Motor neuron (in vitro differentiated cells): ENCODE measurements at places on chromosomes 5 and 9. TPM values are rescaled to one million over a fixed set of nuclear protein-coding genes. Genes with fewer than 3 reads are reported as not detected.
A peak's percentile ranks its signal among the peaks of the same experiment; 100 is the strongest.

DNA sequence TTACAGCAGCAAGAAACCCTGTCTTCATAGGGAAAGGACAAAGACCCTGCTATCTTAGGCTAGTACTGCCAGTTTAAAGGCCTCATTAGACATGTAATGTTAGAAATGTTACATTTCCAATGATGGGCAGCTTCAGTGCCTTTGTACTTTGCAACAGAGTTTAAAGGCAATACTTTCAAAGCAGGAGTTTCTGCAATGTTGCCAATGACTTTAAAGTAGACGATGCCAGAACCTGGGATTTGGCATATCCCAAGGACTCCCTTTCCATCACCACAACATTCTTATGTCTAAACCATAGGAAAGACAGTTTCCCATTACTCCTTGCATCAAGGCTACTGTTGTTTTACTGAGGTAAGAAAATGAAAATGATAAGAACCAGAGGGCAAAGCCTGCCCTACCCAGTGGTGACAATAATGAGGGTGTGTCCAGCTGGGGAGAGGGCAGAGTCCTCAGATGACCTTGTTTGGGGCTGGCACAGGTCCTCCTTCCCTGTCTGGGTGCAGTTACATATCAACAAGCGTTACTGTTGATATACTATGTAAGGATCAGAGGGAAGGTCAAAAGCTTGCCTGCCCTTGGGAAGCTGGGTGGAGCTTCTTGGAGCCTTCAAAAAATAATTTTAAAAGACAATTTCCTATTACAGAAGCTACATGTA, 27.5 kb upstream of the MLANA start:
- no peak for ATAC-seq

- peak; percentile 81 for ATAC-seq
Observed at GRCh38 chr5:107389130-107389774, 281.5 kb downstream of the EFNA5 start.

- ATAC-seq: no peak
Observed at GRCh38 chr5:60014331-60014730, 120.8 kb upstream of the PDE4D start.

The FRRS1L gene
- 18.3 and 18.7 TPM in 2 replicates for total RNA-seq

DNA sequence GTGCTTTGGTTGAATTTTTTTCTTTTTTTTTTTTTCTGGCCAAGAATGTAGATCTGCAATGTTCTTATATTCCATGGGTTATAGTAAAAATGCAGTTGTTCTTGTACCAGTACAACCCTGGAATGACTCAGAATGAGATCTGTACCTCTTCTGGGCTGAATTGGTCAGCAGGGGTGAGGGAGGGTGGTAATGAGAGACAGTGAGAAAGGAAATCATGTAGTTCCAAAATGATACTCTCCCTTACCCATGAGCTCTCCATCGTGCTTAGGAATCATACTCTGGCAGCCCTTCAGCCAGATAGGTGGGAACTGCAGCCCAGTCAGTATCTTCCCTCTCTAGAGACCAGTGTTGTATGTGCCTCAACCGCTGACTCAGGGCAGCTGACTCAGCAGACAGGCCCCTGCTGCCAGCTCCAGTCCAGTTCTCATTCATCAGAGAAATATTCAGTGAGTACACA, 2.1 kb upstream of the GLIS3 start:
- peak; percentile 25 for ATAC-seq

DNA sequence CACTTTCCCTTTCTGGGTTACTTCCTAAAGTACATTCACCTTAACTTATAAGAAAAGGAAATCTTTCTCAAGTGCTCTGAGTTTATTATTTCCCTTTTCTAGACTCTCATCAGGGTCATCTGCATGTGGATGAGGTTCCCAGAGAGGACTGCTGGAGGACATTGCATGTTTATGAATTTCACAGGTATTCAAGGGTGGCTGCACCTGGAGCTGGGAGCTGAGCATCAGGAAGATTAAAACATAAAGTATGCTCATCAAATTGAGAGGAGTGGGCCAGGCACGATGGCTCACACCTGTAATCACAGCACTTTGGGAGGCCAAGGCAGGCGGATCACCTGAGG, 34.7 kb upstream of the PLIN2 start:
- no peak for ATAC-seq

The C9 gene
- not detected in 2 replicates for total RNA-seq

- ATAC-seq: no peak
Observed at GRCh38 chr9:129289131-129289731, 111.2 kb upstream of the IER5L start.

GRCh38 chr5:169065400-169065799, 235.5 kb downstream of the SLIT3 start:
- no peak for ATAC-seq

- ATAC-seq: no peak
Observed at GRCh38 chr5:142320851-142321560, 3.8 kb downstream of the SPRY4 start.

DNA sequence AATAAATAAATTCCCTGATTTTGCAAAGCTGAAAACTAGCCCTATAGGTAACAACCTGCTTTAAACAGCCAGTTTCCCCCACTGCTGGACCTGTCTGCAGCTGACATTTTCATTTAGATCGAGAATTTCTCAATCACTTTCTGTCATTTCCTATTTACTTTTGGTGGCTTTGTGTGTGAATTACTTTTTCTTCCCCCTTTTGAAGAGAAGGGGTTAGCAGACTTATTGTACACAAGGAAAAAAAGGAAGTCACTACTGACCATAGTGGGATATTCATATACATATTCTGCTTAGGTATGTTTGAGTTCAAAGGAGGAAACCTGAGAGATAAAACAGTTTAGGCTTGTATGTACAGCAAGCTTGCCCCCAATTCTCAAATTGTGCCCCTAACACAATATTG, 27.0 kb upstream of the IFNB1 start:
- ATAC-seq: no peak

The SGCD gene
- total RNA-seq: 25.5 and 35.5 TPM in 2 replicates

- no peak for ATAC-seq
Observed at GRCh38 chr9:93902780-93903655, 52.1 kb downstream of the BARX1 start.

The NUDT2 gene
- 25.2 and 25.3 TPM in 2 replicates for total RNA-seq

- no peak for ATAC-seq
Observed at GRCh38 chr5:32055891-32056866, 117.9 kb downstream of the GOLPH3 start.

The PCDHB7 gene
- total RNA-seq: 0.33 and 0.38 TPM in 2 replicates

The CD14 gene
- 0.11 and 0.25 TPM in 2 replicates for total RNA-seq

The SLC25A2 gene
- not detected in 2 replicates for total RNA-seq

DNA sequence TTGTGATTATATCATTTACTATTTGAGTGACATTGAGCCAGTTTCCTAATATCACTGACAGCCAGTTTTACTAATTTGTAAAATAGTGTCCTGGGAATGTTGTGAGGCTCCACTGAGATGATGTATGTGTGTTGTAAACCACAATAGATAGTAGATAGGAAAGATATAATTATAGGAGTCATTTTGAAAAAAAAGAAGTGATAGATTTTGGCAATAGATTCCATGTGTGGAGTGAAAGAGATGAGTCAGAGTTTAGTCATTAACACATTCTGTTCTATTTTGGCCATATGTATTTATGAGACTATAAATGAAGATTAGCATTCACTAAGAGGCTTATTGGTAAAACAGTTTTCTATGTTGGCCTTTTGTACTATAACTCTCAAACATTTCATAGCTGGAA, 388.2 kb downstream of the FAM170A start:
- ATAC-seq: peak; percentile 45

DNA sequence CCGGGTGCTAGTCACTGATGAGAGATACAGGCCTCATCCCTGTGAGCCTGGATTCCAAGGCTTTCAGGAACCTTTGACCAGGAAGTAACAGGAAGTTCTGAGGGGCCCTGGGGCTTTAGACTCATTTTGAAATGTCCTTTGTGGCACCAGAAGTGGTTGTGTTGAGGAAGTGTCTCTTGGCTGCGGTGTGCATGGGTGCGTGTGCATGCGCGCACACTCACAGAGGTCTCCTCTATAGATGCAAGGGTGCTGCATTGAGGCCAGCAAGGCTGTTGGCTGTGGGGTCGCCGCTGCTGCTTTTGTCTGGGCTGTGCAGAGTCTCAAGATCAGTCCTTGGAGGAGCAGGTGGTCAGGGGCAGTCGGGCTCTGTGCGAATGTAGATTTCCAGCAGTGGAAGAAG, 7.6 kb downstream of the RAB24 start:
- no peak for ATAC-seq

DNA sequence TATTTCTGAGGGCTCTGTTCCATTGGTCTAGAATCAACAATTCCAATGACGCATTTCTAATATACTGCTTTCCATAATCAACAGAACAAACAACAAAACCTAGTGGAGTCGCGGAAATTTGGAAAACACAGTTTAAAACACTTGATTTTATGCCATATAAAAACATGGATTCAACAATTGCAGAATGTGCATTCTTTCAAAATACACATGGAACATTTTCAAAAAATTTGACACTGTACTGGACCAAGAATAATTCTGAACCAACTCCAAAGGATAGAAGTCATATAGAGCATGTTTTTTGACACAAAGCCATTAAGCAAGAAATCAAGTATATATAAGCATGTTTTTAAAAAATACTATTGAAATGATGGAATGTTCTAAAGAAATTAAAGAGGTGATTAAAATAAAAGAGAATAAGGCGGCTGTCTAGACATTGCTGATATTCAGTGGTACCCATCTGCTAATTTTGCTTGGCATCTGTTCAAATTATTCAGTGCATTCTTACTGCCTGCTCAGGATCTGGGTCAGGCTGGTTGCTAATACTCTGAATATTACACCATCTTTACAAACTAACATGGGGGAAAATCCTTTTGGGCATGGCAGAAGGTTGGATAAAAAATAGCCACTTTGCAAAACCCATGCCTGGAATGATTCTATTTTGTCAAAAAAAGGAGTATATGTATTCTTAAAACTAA, 221.3 kb downstream of the NPR3 start:
- no peak for ATAC-seq

DNA sequence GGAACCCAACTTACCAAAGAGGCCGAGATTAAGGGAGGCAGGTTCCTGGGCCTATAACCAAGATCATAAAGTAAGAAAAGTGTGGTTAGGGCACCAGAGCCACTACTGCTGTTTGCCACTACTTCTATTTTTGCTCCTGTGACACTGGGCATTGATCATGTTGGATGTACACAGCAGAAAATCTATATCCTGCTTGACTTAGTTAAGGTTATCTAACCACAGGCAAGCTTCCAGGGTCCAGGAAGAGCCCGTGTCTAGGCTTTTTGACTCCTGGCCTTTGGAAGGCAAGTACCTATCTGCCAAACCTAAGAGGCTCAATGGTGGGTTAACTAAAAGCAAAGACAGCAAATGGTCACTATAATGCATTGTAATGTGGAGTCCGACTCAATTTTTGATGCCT, 497.5 kb upstream of the DMAC1 start:
- ATAC-seq: no peak

DNA sequence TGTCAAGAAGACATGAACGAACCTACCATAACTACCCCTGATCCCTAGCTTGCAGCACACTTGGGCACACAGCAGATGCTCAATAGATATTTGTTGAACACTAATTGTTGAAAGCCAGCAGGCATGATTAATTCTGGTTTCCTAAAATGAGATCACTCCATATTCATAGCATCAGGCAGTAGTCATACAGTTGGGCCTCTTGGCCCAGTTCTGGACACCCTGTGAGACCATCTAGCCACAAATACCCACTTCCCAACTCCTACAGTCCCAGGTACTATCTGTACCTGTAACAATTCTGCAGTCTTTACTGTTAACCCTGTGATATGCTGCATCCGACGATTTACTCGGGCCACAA, 24.2 kb downstream of the P4HA2 start:
- ATAC-seq: no peak

DNA sequence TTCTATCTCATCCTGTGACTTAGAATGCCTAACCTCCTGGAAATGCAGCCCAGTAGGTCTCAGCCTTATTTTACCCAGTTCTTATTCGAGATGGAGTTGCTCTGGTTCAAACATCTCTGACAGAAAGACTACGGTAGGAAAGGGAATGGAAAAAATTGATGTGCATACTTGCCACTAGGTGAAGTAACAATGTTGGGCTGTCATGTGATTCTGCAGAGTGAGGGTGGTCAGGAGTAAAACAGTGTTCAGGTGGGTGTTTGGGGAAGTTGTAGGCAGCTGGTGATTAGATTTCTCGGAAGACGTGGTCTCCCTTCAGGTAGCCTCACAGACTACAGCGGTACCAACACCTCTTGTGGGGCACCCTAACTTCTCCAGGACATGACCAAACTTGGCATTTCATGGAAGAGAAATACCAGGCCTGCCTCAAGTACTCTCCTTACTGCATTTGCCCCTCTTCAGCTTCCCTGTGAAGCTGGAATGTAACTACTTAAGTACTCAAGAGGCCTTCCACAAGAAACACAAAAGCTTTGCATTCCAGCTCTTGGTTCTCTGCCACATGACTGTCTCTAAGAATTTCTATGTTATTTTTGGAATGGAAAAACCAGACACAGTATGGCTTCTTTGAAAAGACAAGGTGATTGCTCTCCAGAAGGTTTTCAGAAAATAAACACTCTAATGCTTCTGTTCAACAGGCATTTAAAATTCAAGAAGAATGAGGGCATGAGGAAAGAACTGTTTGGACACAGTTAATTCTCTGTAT, 17.4 kb upstream of the ENTREP1 start:
- ATAC-seq: no peak

The ZNF483 gene
- total RNA-seq: 9.9 and 11.8 TPM in 2 replicates

GRCh38 chr5:89232139-89232603, 349.2 kb upstream of the MEF2C start:
- no peak for ATAC-seq

DNA sequence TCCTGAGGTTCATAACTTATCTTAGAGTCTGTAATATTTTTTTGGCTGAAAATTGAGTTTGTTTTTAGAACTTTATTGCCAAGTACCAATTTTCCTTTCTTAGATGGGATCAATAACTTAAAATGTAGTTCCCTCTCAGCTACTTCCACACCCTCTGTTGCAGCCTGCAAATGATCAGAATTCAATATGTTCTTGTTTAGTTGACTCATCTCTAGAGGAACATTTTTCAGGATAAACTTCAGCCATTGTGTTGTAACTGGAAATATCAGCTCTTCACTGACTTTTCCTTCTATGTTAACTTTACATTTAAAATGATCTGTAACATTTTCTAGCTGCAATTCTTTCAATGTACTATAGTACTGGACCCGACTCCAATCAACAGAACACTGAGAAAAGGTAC, 115.7 kb downstream of the ESM1 start:
- ATAC-seq: no peak

The ZBTB6 gene
- total RNA-seq: 9.2 and 10.3 TPM in 2 replicates

The CAMK4 gene
- total RNA-seq: 1.2 and 1.9 TPM in 2 replicates

The C5orf63 gene
- total RNA-seq: 2.0 and 2.1 TPM in 2 replicates

DNA sequence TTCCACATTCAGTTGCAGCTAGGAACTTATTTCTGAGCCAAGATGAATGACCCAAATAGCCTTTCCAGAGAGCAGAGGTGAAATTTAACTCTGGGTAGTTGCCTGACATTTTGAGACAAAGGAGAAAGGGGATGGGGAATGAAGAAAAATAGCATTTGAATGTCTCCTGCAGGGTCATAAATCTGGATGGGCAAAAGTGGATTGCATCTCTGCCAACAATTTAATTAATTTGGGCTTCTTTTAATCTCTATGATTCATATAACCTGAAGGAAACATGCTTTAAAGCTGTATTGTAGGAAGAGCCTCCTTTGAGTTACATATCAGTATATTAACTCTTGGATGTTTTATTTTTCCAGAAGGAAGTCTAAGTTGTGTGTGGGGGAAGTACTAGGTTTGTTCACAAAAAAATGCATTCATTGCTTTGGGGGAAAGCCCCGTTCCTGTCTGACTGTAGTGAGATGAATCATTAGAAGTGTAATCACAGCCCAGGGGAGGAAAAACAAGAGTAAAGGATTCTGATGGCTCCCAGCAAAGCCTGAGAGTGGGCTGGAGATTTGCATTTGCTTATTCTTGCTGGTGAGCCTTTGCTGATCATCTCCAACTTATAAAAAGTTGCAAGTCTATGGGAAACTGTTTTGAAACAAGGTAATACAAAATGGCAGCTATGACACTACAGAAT, 133.0 kb upstream of the IQGAP2 start:
- ATAC-seq: no peak
